Suppressor macrophage treated with lipopolysaccharide for 1 hour (primary cell): ENCODE measurements at places on chromosomes 2 and 18.

GRCh38 chr2:234032279-234032856, 18.1 kb upstream of the SPP2 start:
- no peak for DNase-seq

DNA sequence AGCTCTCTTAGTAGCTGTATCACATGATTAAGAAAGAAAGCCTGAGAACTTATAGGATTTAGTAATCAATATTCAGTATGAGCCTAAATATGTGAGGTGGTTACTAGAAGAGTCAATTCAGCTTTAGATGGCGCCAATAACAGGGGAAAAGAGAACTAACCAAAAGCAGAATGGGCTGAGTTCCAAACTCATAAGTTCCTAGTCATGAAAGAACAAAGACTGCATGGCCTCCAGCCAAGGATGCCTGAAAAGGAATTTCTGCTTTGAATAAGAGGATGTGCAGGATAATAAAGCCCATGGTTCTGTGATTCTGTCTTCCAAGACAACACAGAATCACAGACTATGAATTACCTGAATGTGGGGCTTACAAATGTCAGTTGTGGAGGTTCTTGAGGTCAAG, 196.5 kb downstream of the SATB2 start:
- no peak for DNase-seq

DNA sequence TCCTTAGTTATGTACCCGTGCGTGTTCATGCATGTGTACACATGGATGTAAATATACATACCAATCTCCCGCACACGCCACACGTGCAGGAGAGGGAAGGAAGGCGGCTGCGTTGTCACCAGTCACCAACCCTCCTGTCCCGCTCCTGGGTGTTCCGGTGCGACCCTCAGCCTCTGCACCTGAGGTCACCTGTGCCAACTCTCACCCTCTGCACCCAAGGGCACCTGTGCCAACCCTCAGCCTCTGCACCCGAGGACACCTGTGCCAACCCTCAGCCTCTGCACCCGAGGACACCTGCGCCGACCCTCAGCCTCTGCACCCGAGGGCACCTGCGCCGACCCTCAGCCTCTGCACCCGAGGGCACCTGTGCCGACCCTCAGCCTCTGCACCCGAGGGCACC, 192.8 kb upstream of the SALL3 start:
- no peak for DNase-seq

DNA sequence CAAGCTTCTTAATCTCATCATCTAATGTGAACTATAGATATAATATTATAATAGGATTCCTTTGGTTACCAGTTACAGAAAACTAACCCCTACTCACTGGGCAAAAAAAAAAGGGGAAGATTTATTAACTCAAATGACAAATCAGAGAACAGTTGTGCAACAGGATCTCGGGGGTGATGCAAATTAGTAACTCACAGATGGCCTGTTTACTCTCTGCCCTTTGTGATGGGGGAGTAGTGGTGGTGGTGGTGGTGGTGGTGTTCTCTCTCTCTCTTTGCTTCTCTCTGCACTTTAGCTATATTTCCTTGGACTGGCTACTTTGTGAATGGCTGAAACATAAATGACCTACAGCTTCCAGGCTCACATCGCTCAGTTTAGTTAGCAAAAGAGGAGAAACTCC, 59.0 kb downstream of the TMEM247 start:
- DNase-seq = peak; percentile 88

DNA sequence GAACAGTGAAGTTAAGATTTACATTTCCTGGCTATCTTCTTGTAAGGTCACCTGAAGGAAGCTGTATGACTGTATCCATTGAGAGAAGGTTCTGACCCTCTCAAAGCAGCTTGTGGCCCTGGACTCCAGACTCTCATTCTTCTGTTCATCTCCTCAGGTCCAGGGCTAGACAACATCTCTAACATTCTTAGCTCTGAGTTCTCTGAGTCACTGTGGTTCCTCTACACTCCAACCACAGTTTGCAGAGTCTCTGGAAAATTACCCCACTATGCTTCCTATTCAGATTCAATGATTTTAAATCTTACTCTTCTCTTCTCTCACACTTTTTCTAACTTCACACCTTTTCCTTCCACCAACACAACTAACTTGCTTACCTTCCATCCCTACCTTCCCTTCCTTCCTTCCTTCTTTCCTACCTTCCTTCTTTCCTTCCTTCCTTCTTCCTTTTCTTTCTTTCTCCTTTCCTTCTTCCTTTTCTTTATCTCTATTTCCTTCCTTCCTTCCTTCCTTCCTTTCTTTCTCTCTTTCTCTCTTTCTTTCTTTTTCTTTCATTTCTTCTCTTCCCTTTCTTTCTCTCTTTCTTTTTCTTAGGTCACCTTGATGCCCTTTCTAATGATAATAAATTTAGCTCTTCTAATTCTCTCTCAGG, 824.3 kb upstream of the ZEB2 start:
- DNase-seq = no peak

DNA sequence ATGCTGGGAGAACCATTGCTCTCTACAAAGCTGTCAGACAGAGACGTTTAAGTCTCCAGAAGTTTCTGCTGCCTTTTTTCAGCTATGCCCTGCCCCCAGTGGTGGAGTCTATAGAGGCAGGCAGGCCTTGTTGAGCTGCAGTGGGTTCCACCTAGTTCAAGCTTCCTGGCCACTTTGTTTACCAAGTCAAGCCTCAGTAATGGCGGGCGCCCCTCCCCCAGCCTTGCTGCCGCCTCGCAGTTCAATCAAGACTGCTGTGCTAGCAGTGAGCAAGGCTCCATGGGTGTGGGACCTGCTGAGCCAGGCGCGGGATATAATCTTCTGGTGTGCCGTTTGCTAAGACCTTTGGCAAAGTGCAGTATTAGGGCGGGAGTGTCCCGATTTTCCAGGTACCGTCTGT, 52.7 kb upstream of the SCYGR2 start:
- DNase-seq = no peak

- no peak for DNase-seq
These were observed 59.5 kb downstream of the LRRTM1 start for GRCh38 chr2:80244905-80245584.

GRCh38 chr2:213455316-213456008, 171.2 kb downstream of the SPAG16 start:
- no peak for DNase-seq

- DNase-seq = no peak
These were observed 216.6 kb downstream of the SPAG16 start for GRCh38 chr2:213500881-213501280.

DNA sequence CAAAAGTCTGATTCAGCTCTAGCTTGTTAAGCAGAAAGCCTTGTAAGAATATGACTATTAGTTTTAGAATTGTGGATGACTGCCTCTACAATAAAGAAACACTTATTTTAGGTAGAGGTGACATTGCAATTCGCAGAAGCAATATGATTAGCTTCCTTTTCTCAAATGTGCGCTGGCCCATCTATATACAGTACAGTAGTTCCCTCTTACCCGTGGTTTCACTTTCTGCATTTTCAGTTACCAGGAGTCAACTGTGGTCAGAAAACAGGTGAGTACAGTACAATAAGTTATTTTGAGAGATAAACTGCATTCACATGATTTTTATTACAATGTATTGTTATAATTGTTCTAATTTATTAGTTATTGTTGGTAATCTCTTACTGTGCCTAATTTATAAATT, 405.1 kb downstream of the GPD2 start:
- DNase-seq = no peak

GRCh38 chr2:177606636-177607035, 214.1 kb downstream of the AGPS start:
- no peak for DNase-seq

DNA sequence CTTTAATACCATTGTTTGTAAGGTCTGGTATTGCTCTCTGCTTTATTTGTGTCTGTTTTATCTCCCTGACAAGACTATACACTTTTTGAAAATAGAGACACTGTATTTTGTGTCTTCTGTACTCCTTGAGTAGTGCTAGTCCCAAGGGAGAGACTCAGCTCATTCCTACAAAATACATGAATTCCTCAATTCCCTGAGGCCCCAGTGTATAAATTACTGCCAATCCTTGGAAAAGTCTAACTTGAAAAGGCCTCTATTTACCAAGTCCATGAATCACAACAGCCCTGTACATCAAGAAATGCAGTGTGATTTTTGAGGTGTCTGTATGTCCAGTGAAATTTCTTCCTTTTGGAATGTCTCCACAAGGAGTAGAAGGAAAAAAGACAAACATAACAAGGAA, 34.9 kb upstream of the NEDD4L start:
- DNase-seq = no peak

DNA sequence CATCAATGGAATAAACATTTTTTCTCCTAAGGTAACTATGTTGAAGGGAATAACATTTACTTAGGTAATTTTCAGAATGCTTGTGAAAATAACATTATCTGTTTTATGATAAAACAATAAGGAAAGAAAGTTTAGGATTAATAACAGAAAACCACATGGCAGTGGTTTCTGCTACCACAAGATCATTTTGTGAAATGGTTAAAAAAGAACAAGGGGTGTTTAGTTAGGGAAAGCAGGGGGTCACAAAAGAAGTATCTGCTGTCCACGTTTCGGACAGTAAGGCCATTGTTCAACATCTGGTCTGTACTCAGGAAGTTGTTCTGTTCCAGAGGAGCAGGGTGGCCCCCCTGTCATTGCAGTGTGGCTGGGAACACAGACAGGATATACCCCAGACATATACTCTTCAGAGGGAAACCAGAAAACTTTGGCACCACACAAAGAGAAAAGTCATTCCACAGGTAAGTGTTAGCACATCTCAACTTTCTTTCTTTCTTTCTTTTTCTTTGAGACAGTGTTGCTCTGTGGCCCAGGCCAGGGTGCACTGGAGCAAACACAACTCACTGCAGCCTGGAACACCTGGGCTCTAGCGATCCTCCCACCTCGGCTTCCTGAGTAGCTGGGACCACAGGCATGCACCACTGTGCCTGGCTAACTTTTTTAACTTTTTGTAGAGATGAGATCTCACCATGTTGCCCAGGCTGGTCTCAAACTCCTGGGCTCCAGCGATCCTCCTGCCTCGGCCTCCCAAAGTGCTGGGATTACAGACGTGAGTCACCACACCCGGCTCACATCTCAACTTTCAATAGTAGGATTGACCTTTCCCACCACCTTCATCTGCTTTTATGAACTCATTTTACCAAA, 14.8 kb upstream of the ARL5A start:
- DNase-seq = no peak

GRCh38 chr2:46197672-46198071, 99.5 kb upstream of the EPAS1 start:
- DNase-seq = no peak

GRCh38 chr2:26612522-26613240, 28.5 kb downstream of the CIB4 start:
- peak; percentile 37 for DNase-seq

- DNase-seq = no peak
These were observed 22.0 kb downstream of the RBM43 start for GRCh38 chr2:151239624-151240023.

DNA sequence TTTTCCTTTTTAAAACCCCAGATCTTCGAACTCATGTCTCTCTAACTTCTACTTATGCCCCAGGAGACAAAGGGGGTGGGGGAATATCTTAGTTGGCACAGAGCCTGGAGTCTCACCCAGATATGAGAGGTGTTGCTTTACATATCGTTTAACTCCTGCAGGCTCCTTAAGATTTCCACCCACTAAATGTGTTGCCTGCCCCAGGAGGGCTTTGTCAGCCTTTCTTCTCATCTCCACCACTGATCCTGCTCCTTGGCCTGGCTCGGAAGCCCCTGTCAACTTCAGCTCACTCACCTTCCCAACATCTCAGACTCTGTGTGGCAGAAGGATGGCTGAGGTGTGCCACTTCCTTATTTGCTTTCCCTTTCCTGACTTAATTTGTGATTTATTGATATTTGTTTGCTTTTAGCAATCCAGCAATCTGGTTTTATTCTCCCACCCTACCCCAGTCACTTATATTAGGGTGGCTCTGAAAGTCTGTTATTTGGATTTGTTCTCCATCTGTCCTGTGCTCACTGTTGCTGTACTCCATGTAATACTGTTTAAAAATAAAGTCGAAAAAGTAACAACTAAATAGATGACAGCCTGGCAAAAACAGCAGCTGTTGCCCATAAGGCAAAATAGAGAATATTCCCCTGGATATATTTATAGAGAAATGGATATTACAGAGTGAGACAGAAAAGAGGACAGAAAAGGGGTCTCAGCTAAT, 200.6 kb downstream of the ZBTB7C start:
- DNase-seq = no peak

GRCh38 chr18:8288472-8289195, 320.6 kb upstream of the RAB12 start:
- DNase-seq = no peak

- peak; percentile 45 for DNase-seq
These were observed 13.4 kb downstream of the CNOT9 start for GRCh38 chr2:218582076-218582475.

- no peak for DNase-seq
These were observed 42.9 kb downstream of the XDH start for GRCh38 chr2:31371691-31372090.

GRCh38 chr2:99422599-99422998, 67.2 kb downstream of the REV1 start:
- peak; percentile 15 for DNase-seq

GRCh38 chr18:44025421-44025820, 655.3 kb upstream of the SETBP1 start:
- DNase-seq = no peak

DNA sequence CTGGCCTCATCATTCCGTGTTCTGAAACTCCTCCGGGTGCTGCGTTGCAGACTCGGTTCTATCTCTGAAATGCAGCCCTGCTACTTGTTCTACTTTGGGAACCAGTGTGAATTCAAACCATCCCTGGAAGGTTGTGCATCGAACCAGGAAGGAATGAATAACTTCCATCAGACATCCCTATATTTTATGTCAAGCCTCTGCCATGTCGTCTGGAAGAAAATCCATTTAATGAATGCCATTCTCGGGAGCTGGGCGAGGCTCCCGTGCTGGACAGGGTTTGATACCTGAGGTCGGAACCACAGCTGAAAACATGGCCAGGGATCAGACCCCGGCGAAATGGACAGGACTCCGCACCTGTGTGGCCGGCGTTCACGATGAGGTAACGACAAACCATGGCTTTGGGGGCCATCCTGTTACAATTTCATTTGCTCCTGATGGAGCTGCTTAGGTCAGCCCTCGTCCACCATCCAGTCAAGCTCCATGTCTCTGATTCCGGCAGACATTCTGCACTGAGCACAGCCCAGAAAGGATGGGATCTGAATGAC, 821.6 kb downstream of the GALR1 start:
- no peak for DNase-seq

- DNase-seq = no peak
These were observed 6.6 kb downstream of the ERFE start for GRCh38 chr2:238165288-238165921.

GRCh38 chr2:86566158-86566820, 3.0 kb upstream of the CHMP3 start:
- no peak for DNase-seq

GRCh38 chr2:29423061-29423666, 307.9 kb downstream of the CLIP4 start:
- DNase-seq = peak; percentile 12
